ENCODE measurements at places on chromosomes 1 and 21.
A peak's percentile ranks its signal among the peaks of the same experiment; 100 is the strongest.

DNA sequence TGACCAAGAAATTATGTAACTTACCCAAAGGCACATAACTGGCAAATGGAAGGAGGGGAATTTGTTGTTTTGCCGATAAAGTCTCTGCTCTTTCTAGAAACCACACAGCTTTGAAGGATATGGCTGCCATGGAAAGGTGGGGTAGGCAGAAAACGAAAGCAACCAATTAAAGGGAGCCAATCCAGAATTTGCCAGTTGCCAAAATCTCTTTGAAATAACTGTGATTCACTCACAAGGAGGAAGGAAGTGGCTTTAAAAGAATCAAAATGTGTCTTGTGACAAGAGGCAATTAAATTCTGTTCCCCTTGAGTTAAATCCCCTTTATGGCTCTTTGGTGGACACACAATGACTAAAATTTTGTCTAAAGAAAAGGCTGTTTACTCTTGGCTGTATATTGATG lies 61.2 kb upstream of the CCDC190 start:
- DNase-seq = no peak

- DNase-seq = no peak
Measured at GRCh38 chr1:173470608-173471007, 6.5 kb upstream of the PRDX6 start.

GRCh38 chr1:11645670-11646265 lies 8.5 kb downstream of the FBXO2 start:
- DNase-seq = peak; percentile 79

DNA sequence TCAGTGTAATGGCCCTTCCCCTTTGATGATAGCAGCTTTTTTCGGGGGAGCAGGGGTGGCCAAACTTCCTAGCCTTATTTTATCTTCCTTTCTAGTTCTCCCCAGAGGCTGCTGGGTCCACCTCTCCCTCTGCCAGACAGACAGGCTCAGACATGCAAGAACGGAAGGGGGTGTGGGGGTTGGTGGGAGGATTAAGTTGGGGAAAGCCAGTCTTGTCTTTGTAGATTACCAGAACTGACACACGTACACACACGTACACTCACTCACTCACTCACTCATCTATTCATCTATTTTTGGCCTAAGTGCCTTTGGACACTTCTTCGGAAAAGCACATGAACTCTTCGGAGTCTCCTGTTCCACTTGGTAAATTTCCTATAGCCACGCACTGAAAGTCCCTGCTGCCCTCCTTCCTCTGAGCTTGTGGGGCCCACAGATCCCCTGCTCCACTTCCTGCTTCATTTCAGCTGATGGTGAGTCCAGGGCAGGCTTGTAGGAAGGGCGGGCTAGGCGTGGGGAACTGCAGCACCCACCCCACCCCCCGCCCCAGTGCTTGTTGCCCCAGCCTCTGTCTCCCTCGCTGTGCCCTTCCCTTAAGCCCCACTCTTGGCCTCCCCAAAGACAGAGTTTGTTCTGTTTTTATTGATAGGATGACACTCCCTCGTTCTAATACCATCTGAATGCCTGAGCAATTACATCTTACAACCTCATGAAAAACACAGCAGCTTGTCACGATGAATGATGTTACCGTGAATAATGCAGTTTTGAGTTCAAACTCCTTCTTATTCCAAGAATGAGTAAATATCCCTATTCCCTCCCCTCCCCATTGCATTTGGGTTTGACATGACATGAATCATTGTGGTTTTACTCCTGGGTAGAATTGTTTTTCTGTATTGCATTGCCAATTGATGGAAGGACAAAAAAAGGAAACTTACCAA lies 60.7 kb upstream of the ATP5PO start:
- peak; percentile 75 for DNase-seq

- peak; percentile 74 for DNase-seq
Measured at GRCh38 chr1:23581219-23581618, 21.9 kb upstream of the ID3 start.

- DNase-seq = no peak
Measured at GRCh38 chr1:235573880-235574279, 69.6 kb upstream of the B3GALNT2 start.

DNA sequence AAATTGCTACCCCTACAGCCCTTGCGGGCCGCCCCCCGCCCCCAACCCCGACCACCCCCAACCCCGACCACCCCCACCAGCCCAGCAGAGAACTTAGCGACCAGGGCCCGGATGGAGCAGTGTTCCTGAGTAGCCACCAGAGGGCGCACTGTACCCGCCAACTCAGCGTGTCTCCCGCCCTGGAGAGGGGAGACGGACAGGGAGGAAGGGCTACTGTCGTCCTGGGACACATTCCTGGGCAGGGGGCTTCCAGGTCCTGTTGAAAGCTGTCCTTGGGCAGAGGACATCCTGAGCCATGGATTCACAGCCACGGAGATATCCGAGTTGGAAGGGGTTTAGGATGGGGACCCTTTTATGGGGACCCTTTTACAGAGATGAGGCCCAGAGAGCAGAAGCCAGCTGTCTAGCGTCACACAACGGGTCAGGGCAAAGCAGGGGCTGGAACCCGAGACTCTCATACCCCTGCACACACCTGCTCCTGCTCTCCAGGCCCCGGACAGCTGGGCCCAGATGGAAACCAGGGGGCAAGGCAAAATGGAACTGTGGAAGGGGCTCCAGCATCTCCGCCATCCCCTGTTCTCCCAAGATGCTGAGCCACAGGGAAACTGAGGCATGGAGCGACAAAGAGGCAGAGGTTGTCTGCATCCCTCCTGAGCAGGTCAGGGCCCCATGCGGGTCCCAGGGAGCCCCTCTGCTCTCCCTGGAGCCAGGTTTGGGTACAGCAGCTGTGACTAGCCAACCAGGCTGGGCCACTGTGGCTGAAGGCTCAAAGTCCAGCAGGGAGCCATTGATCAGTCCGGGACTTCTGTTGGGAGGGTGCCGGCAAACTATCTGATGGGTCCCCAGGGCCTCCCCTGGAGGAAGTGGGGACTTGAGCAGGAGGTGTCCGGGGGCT lies 25.0 kb upstream of the LAPTM5 start:
- DNase-seq = peak; percentile 82

GRCh38 chr1:111720274-111720976 lies 18.8 kb downstream of the INKA2 start:
- DNase-seq = peak; percentile 27

- no peak for DNase-seq
Measured at GRCh38 chr1:155379180-155379579, 58.5 kb downstream of the RUSC1 start.

- no peak for DNase-seq
Measured at GRCh38 chr1:100499194-100499811, 38.6 kb upstream of the GPR88 start.

DNA sequence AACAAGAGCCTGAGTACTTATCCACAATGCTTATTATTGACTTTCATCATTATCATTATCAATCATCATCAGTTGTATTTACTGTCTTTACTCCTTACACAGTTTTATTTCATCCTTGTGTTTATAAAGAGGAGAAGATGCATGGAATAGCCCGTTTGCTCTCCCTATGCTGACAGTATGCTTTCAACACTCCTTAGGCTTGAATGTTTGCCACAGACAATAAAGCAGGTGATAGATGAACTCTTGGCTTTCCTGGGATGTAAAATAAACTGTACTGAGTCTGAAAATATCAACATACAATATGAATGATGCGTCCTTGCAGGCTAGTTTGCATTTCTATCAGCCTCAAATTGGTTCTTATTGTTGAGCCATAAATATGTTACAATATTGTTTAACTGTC lies 891.8 kb upstream of the NCAM2 start:
- DNase-seq = no peak

DNA sequence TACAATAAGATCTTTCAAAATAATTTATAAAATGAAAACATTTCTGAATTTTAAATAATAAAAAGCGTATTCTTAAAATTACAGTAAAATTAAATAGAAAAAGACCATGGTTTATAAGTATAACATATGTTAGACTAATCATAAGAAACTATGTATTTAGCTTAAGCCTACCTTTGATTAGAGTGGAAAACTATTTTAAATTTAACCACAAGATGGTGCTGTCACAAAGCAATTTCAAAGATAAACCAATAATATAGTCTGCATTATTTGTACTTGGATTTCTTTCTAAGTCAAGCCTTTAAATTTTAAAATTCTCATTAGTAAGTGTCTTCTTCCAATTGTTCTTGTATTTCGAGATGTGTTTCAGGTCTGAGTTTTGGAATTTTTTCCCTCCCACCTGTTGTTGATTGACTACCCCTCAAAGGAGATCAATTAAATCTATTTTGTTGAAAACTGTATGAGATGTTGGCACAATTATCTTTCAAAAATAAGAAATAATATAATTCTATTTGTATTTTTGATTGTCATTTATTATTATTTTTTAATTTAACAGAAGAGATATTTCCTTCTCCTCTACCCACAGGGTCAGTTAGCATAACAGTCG lies 459.8 kb downstream of the KCNT2 start:
- DNase-seq = no peak

DNA sequence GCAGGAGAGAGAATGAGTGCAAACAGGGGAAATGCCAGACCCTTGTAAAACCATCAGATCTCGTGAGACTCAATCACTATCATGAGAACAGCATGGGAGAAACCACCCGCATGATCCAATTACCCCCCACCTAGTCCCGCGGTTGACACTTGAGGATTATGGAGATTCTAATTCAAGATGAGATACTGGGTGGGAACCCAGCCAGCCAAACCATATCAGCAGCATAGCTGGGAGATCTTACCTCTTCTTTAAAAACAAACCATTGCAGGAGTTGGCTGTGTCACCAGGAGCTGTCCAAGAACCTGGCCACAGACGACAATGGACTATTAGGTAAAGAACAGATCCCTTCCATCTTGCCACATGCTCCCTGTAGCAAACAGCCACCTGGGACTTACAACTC lies 422.7 kb downstream of the MATN1 start:
- DNase-seq = no peak

GRCh38 chr1:170749549-170749948 lies 85.6 kb downstream of the PRRX1 start:
- no peak for DNase-seq

GRCh38 chr1:9596415-9597123 lies 7.9 kb downstream of the TMEM201 start:
- DNase-seq = peak; percentile 57

DNA sequence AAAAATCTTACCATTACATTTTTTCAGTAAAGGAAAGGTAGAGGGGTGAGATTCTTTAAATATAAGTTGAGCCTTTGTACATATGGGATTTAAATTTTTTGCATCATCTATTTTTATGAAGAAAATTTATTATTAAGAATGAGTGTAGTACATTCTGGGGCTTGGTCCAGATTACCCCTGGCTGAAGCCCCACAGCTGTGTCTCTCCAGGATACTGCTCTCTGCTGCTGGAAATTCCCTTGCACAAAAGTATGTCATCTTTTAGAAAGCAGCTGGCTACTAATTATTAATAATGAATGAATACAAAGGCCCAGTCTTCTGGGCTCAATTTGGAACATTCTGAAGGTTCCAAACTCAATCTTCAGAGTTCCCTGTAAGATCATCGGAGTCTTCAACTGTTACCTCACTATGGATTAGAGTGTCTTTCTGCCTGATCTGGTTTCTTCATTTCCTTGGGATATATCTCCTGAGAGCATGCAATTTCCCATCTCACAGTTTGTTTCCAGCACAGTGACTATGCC lies 428.6 kb upstream of the BRINP3 start:
- DNase-seq = peak; percentile 55

DNA sequence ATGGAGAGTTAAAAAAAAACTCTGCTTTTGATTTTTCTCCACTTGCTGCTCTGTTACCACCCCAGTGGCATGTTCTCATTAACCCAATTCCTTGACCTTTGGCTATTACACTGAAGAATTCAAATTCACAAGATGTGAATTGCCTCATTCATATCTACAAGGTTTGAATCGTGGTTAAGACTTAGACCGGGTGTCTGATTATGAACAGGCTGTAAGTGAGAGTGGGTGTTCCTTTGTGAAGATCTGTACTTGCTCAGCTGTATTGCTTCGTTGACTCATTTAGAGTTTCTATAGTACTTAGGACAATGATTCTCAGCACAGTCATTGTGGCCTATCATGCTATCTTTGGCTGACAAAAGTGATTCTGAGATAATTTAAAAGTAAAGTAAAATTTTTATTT lies 36.4 kb downstream of the DNM3 start:
- DNase-seq = no peak

DNA sequence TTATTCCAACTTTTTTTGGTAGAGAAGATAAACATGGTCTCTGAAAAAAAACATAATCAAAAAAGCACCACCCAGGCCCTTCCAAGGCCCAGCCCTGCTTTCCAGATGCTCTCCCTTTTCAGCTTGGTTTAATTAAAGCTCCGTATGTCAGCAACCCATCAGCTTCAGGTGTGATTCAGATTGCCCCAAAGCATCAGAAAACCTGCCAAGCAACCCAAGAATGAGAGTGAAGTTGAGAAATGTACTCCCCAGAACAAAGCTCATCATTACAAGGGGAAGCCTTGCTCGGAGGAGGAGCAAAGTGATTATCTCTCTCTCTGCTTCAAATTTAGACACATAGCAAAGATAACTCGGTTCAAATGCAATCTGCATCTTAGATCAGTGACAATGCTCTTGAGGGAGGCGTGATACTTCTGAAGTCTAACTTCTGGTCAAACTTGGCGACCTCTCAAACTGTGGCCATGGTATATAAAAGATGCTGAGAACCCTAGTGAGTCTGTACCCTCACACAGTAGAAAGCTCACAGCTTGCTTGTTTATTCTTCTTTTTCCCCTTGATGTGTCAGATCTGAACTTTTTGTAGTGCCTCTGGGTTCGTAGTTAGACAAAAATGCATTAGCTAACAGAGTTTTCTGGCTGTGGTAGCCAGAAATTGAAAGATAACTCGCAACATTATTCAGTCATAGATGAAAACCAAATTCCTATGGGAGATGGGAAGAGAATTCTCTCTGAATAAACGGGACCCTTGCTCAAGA lies 63.3 kb upstream of the ZC3H11B start:
- DNase-seq = no peak

DNA sequence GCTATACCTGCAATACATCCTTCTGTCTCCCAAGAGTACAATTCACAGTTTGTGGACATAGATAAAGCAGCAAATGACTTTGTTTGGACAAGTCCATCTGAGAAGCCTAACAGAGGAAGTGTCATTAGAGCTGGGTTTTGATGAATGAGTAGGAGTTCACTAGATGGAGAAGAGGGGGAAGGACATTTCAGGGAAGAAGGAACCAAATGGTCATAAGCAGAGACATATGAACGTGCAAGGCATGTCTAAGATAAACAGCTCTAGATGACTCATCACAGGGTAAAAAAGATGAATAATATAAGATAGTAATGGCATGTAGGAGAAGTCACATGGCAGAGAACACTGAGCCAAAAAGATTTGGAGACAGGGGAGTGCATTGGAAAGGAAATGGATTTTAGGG lies 54.5 kb downstream of the HMGB4 start:
- DNase-seq = no peak

- no peak for DNase-seq
Measured at GRCh38 chr1:43233631-43234030, 36.2 kb upstream of the TMEM125 start.

DNA sequence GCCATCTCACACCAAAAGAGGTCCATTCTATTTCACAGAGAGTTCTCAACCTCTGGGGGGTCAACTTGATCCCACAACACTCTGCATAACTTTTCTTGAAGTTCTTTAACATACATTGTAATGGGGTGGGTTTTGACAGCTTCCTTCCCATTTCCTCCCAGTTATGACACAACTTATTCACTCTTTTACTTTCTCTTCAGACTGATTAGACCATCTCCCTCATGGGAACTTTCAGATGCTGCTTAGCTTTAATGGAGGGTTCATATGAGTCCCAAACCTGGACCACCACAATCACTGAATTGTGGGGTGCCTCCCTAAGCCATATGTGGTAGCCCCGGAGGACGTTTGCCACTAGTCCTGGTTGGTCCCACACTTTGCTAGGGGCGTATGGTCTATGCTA lies 28.3 kb upstream of the KCNJ15 start:
- no peak for DNase-seq

- no peak for DNase-seq
Measured at GRCh38 chr1:185681034-185681633, 53.1 kb upstream of the HMCN1 start.
